Ovary (tissue), 10 donors: ENCODE measurements at places on chromosomes 6 and 20. TPM values are rescaled to one million over a fixed set of nuclear protein-coding genes. Genes with fewer than 3 reads are reported as not detected.

- no peak for DNase-seq
Measured at GRCh38 chr20:39010496-39010895, 48.4 kb downstream of the DHX35 start.

- DNase-seq = no peak
Measured at GRCh38 chr6:11764250-11764604, 14.4 kb downstream of the ADTRP start.

DNA sequence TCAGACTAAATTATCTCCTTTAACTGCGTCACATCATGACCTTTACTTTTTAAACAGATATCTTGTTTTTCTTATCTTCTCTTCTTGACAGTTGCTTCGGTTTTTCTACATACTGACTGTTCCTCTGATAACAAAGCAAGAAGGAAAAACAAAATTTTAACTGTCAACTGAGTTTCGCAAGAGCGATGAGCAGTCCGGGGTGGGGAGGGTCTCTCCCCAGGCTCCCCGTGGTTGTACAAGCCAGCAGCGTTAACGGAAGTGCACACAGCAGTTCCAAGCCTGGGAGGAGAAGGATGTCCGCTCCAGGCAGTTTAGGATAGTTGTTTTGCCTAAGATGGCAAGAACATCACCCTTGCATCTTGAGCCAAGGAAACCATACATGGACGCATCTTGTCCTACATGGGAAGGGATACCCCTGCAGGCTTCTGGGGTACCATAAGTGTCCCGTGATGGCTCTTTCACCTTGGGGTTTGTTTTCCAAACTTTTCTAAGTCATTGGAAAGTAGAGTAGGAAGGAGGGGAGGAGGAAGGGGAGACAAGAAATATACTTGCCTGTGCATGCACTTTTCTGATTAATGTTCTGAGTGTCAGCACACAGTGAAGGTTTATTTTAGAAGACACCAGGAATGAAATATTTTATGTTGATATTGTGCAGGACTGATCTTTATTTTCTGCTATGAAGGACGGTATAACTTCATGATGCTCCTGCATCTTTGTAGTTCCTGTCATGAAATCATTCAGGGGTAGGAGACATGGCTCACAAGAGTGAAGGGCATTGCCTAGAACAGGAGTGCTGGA lies 20.8 kb downstream of the SLC24A3 start:
- DNase-seq = peak; percentile 78

GRCh38 chr6:135300576-135300975 lies 119.5 kb downstream of the MYB start:
- no peak for DNase-seq

GRCh38 chr20:20432618-20433286 lies 64.8 kb downstream of the INSM1 start:
- no peak for DNase-seq

- peak; percentile 80 for DNase-seq
Measured at GRCh38 chr20:63574156-63574828, at the start of gene HELZ2. Gene HELZ2 (minus strand): TSS chr20:63574239. CDS start chr20:63572385, 1,854 bp downstream.

- DNase-seq = peak; percentile 28
Measured at GRCh38 chr6:170045981-170046667, 244.8 kb downstream of the DLL1 start.

GRCh38 chr20:38685853-38686473 lies 38.3 kb upstream of the SLC32A1 start:
- DNase-seq = peak; percentile 27

DNA sequence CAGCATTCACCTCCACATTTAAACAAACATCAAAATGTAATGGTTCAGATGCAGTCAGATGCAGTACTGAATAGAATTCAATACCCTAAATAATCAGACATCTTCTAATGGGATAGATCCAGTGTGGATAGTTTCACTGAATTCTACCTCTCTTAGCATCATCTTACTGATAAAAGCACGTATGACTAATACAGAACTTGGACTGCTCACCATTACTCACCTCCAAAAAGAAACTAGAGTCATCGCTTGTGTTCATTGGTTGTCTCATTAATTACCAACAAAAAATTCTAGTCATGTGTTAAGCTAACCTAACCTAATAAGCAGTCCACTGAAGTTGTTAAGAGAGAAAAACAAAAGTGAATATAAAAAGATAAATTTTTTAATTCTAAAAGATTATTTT lies 165.9 kb upstream of the IRAK1BP1 start:
- DNase-seq = no peak

DNA sequence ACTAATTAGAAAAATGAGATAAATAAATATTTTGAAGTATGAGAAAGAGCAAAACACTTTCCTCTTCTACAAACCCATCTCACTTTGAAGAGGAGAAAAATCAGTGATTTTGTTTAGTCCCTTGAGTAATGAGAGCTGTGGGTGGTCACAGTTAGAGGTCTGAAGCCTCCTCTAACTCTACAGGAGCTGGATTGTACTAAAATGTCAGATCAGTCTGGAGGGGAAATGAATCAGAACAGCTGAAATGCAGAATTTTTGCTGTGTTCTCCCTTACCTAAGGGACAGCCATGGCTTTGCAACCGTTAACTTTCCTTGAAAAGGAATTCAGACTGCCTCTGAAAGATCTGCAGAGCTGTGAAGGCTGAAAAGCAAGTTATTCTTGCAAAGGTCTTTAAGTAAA lies 11.4 kb upstream of the RFPL4B start:
- no peak for DNase-seq

- no peak for DNase-seq
Measured at GRCh38 chr6:166449036-166449435, 66.3 kb upstream of the MPC1 start.

DNA sequence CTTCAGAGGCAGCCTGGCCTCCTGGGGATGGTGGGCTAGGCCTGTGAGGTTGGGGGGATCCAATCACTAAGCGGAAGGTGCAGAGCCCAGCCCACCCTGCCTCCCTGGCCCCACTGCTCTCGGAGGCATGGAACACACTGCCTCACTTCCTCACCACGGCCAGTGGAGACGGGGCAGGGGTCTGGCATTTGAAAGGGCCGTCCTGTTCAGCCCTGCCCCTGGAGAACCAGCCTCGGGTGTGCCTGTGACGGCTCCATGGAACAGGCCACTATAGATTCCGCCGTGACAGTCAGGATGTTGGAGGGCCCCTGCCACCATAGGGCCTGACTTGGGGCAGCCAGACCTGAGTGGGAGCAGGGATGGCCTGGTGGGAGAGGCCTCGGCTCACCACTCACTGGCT lies 110.2 kb downstream of the DACT2 start:
- DNase-seq = no peak

GRCh38 chr6:155861821-155862220 lies 406.2 kb upstream of the NOX3 start:
- DNase-seq = no peak

- no peak for DNase-seq
Measured at GRCh38 chr6:168333989-168334388, 14.4 kb upstream of the DACT2 start.

DNA sequence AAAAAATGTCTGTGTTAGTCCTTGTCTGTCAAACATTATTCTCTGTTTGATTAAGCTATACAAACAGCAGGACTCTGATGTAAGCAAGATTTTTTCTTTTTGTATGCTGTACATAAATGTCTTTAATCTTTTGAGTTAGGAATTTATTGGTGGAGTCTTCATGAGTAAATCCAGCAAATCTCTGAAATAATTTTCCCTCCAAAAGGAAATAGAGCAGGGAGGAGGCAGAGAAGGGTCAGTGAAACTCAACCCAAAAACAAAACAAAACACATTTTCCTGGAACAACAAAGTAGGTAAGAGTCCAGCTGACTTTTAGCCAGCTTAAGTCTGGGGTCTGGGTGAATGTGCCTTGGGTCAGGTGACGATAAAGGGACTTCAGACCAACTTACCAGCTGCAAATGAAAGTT lies 113.7 kb downstream of the FOXA2 start:
- DNase-seq = no peak

GRCh38 chr20:62885896-62886708 lies 24.5 kb upstream of the TCFL5 start:
- no peak for DNase-seq

GRCh38 chr20:8940326-8940725 lies 128.6 kb upstream of the PLCB4 start:
- no peak for DNase-seq

- DNase-seq = no peak
Measured at GRCh38 chr6:158417760-158418098, 105.5 kb downstream of the TULP4 start.

DNA sequence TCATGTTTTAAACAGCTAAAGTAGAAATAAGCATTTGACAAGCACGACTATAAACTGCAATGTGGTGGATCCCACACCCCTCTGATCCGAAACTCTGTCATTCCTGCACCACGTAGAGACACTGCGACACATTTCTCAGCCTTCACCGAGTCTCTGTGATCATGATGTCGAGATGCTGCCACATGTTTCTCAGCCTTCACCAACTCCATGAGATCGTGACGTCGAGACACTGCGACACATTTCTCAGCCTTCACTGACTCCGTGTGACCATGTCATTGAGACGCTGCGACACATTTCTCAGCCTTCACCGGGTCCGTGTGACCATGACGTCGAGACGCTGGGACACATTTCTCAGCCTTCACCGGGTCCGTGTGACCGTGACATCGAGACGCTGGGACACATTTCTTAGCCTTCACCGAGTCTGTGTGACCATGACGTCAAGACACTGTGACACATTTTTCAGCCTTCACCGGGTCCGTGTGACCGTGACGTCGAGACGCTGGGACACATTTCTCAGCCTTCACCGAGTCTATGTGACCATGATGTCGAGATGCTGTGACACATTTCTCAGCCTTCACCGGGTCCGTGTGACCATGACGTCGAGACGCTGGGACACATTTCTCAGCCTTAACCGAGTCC lies 143.0 kb downstream of the TTLL2 start:
- no peak for DNase-seq

GRCh38 chr6:153096792-153097191 lies 34.3 kb downstream of the RGS17 start:
- DNase-seq = no peak

- DNase-seq = no peak
Measured at GRCh38 chr6:43088654-43089056, 12.5 kb downstream of the PTK7 start.

GRCh38 chr6:143288923-143289322 lies 161.6 kb downstream of the ADAT2 start:
- DNase-seq = no peak

- DNase-seq = no peak
Measured at GRCh38 chr20:37220731-37221130, 40.9 kb downstream of the GHRH start.

DNA sequence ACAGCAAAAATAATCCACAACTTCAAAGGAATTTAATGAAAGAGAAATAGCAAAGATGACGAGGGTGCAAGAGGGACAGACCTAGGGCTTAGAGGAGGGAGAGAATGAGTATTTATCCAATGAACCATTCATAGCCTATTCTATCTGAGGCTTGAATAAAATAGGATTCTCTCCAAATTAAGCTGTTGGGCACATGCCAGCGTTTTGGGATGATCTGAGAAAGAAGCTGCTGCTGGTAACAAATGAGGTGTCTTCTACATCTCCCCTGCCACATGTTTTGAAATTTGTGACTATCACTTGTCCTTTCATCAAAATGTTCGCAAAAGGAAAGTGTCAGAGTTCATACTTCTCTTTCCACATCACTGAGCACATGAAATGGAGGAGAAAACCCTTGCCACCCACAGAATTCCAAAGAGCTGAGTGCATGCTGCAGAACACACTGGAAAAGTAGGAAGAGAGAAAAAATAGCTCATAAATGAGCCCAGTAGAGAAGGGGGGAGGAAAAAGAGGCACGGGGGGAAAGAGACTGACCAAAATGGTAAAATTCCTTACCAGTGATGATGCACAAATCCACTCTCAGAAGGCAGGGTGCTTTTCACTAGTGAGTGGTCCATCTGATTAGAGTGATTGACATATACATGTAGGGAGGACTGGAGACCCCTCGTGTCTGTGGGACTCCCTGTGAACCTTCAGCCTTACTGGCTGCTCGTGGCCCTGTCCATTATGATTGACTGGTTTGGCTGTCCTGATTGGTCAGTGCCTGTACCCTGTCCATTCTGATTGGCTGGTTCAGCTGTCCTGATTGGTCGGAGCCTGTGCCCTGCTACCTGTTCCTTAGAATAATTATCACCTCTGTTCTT lies 180.5 kb downstream of the OGFRL1 start:
- DNase-seq = no peak

DNA sequence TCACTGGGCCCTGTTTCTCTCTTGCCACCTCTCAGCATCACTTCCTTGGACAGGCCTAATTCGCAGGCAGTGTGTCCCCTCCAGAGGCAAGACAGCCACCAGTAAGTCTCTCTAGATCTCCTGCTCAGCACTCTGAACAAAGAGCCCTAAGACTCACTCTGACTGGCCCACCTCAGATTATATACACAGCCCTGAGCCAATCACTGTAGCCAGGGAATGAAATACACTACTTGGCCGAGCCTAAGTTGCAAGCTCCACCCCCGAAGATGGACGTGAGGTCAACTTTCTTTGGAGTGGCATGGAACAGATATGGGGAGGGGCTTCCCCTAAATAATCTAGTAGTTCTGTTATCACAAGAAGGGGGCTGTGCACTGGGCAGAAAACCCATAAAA lies 4.1 kb downstream of the BPI start:
- DNase-seq = no peak

GRCh38 chr6:150186129-150186898 lies 43.5 kb downstream of the PPP1R14C start:
- no peak for DNase-seq

DNA sequence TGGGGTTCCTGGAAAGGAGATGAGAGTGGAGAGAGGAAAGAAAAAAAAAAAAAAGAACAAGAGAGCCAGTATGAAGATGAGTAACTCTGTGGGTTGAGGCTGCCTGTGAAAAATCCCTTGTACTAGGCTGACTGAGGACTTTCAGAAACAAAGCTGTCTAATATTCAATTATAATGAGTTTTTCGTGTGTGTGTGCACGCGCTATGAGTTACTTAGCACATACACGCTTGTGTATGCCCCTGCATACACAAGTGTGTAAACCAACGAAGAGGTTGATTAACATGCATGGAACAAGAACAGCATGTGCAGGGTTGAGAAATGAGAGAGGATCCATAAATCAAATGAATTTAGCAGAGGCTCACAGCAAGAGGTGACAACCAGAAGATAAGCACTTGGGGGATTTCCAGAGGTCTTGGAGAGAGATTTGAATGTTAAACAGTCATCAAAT lies 4.8 kb upstream of the RBPJL start:
- DNase-seq = no peak

GRCh38 chr20:64161356-64162238 lies 2.7 kb upstream of the MYT1 start:
- peak; percentile 60 for DNase-seq

- DNase-seq = no peak
Measured at GRCh38 chr6:101803136-101803535, 409.6 kb downstream of the GRIK2 start.

Gene FOXQ1
- 0.07 TPM for polyA plus RNA-seq

Gene PDYN
- not detected for polyA plus RNA-seq

Gene IRF4
- 1.5 TPM for polyA plus RNA-seq

Gene HSPA1L
- polyA plus RNA-seq = 3.2 TPM

Gene KIAA1755
- 9.6 TPM for polyA plus RNA-seq

Gene NANP
- 1.9 TPM for polyA plus RNA-seq

Gene TRIM40
- polyA plus RNA-seq = not detected

Gene SAMD10
- polyA plus RNA-seq = 0.50 TPM

Gene PTK7
- 44.4 TPM for polyA plus RNA-seq

Gene ZSWIM1
- 11.5 TPM for polyA plus RNA-seq

Gene RNF182
- polyA plus RNA-seq = 0.67 TPM

Gene TRAPPC3L
- 0.08 TPM for polyA plus RNA-seq

Gene TDP2
- 29.8 TPM for polyA plus RNA-seq

Gene ENPP5
- polyA plus RNA-seq = 8.2 TPM

Gene SLC22A7
- polyA plus RNA-seq = not detected
